SHP77 (cell line): ENCODE measurements at places on chromosomes 4 and X.

DNA sequence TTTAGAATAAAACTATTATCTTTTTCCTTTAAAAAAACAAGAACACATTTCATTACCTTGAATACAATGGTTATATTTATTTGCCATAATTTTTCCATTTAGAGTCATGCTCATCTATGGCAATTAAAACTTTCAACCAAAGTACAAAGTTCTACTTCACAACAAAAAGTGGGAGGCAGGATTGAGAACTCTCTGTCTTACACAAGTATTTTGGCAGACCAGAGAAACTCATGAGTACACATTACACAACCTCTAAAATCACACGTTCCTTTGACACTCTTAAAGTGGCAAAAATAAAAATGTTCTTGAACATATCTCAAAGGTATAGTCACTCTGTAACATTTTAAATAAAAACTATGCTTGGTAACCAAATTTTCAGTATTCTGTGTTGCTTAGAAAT lies 213.4 kb downstream of the IL15 start:
- DNase-seq: no peak

DNA sequence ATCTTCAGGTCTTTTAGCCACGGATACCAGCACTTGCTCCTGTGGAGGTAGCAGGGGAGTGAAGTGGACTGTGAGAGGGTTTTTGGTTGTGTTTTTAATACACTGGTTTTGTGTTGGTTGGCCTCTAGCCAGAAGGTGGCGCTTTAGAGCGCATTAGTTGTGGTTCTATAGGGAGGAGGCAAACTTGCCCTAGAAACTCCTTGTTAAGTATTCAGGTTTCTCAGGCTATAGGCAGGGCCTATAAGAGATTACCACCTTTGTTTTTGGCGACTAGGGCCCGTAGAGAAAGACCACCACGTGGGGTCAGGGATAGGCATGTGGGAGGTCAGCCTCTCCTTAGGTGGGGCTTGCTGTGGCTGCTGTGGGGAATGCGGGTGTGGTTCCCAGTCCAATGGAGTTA lies 221.6 kb upstream of the SPANXN4 start:
- DNase-seq: no peak

- no peak for DNase-seq
These were observed 245.4 kb downstream of the FBXW7 start for GRCh38 chr4:152290366-152290921.

- DNase-seq: no peak
These were observed 102.9 kb downstream of the TEX13A start for GRCh38 chrX:105117621-105118020.

GRCh38 chr4:24174602-24175001 lies 284.8 kb upstream of the PPARGC1A start:
- no peak for DNase-seq

DNA sequence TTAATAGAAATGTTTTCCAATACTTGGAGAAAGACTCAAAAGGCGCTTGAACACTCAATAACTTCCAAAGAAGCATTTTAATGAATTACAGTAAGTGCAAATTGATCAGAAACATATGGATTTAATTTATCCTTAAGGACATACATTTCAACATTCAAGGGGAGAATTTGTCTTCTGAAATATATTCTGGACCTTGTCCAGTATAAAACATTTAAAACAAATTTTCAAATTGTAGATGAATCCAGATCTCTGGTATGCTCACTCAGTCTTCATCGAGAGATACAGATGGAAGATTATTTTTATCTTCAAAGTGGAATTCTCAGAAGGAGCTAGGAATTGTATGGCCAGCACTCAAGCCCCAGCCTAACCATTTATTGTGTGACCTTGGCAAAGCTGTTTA lies 310.4 kb downstream of the ZNF674 start:
- DNase-seq: no peak

DNA sequence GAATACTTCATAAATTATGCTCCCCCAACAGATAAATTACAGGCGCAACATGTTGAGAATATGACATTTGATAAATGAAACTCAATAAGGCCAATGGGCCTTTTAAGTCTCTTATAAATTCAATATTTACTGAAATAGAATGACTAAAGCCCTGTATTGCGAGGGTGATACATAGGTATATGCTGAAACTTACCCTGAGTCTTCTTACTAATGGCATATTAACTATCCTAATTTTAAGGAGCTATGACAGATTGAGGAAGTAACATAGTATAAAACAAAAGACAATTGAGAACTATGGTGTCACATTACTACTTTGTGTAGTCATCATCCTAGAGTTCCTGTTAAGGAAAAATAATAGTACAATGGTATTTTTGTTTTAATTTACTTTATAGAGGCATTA lies 440.7 kb downstream of the IL15 start:
- no peak for DNase-seq

DNA sequence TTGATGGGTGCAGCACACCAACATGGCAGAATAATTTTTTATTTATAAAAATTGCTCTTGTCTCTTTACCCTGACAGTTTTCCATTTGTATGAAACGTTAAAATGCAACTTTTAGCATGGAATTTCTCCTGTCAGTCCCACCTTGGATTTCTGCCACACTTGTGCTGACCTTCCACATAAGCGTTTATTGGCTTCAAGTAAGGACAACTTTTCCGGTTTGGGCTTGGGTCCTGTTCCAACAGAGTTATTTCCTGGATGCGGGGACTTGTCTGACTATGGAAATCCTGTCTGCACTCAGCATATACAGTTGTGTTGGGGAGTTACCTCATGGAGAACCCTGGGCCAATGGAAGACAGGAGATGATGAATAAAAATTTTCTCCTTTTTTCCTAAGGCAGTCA lies 294.7 kb downstream of the NAF1 start:
- DNase-seq: no peak

DNA sequence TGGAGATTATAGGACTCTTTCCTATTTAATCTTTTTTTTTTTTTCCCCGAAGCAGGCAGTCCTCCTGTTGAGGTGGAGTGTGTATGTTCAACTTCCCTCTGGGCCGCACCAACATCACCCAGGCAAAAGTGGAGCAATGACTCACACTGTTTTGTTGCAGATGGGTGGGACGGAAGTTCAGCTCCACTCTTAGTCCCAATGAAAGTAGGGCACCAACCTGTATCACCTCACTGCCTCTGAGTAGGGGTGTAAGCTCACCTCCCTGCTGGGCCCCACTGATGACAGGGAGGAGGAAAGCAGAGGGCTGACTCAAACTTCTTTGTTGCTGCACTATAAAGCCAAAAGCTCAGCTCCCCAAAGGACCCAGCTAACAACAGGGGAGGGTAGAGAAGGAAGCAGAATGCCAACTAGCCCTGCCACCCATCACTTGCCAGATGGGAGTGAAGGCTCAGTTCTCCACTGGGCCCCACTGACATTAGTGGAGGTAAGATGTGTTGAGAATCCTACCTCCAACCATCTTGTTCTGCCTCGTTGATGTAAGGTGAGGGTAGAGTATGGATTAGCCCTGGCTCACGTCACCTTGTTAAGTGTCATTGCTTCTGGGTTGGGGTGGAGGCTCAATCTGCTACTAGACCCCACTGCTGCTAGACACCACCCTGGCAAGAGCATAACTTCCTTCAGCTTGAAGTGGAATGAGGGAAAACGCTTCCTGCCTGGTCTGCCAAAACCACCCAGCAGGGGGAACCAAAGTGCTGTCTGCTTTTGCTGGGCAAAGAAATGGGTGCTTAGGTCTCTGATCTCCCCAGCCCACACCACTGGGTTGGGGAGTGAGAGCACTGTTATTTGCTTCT lies 14.1 kb downstream of the RPS6KA3 start:
- DNase-seq: no peak

DNA sequence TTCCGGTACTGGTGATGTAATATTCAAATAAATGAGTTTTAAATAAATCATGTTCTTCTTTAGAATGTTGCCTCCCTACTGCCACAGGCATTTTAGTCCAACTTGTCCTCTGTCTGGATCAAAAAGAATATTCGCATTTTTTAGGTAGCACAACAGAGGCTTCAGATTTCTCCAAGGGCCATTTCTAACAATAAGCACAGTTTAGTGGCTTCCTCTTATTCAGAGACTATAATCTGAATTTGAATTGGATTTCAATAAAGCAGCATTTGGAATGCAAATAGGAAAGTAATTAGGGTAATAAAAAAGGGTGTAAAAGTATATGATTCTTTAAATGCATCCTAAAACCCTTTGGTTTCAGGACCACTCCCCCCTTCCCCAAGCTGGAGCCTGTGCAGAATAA lies 167.9 kb upstream of the GLRA2 start:
- no peak for DNase-seq

- peak; percentile 23 for DNase-seq
These were observed 116.0 kb upstream of the RPS6KA3 start for GRCh38 chrX:20382518-20383297.

DNA sequence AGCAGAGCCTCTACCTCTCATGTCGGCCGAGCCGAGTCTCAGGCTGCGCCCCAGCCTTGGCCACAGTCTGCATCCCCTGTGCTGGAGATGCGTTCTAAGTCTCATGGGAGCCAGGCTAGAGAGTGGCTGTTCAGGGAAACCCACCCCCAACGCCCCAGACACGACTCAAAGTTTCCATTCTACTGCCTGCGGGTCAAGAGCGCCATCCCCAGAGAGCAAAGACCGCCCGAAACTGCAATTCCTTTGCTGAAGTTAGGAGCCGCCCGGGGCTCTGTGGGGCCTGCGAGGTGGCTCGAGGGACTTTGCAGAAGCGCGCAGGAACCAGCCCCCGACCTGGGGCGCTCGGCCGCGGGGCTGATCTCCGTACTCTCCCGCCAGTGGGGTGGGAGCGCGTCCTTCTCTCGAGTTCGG lies 10.0 kb upstream of the ELF4 start:
- DNase-seq: no peak

DNA sequence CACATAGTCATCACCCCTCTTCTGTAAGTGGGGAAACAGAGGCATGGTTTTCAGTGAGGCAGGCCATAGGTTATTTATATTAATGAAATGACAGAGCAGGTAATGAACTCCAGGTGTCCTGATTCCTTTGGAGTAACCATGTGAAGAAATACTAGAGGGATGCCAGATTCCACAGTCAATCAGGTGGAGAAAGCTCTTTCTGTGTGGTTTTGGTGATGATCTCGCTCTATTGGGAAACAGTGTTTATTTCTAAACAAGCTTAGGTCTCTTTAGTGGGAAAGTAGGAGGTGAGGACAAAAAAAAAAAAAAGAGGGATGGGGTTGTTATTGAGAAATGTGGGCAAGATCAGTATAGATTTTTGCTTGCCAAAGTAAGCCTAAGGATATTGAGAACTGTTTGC lies 12.2 kb downstream of the DOCK11 start:
- no peak for DNase-seq

DNA sequence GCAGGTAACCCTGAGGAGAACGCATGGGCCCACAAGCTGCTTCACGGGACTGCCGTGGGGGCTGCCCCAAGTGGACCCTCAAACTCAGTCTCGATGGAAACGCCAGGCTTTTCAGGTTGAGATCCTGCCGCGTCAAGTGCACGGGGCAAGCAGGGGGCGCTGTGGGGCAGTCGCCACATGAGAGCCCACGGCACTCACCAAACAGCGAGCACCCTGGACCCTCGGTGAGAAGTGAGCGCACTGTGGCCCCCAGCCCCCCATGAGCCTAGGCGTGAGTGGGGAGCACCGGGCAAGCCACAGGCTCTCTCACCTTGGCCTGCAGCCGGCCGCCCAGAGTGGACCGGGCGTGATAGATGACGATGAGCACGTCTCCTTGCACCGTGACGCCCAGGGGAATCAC lies 50.9 kb upstream of the CPLX1 start:
- DNase-seq: no peak

- no peak for DNase-seq
These were observed 29.7 kb upstream of the HPSE start for GRCh38 chr4:83364312-83364711.

- no peak for DNase-seq
These were observed 287.4 kb downstream of the SMARCA1 start for GRCh38 chrX:129235903-129236302.

- no peak for DNase-seq
These were observed 29.5 kb upstream of the MSL3 start for GRCh38 chrX:11728556-11728955.

DNA sequence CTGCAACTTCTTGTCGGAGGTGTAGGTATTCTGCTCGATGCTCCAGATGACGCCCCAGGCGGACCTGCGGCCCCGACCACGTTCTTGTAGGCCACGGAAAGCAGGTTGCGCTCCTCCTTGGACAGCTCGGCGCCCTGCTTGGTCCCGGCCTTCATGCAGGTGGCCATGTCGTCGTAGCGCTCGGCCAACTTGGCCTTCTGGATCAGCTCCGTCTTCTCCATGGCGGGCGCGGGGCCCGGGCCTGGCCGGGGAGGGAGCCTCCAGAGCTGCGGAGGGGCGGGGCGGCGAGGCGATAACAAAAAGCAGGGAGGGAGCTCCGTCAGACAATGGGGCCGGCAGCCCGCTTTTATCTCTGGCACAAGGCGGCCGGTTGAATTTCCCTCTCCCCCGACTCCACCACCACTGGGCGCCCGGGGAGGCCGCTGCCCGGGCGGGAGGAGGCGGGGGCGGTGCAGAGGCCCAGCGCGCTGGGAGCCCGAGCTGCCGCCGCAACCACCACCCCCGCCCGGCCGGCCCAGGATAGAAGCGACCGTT lies 28.3 kb upstream of the DRP2 start:
- no peak for DNase-seq

GRCh38 chr4:42914937-42915336 lies 22.4 kb downstream of the GRXCR1 start:
- no peak for DNase-seq

DNA sequence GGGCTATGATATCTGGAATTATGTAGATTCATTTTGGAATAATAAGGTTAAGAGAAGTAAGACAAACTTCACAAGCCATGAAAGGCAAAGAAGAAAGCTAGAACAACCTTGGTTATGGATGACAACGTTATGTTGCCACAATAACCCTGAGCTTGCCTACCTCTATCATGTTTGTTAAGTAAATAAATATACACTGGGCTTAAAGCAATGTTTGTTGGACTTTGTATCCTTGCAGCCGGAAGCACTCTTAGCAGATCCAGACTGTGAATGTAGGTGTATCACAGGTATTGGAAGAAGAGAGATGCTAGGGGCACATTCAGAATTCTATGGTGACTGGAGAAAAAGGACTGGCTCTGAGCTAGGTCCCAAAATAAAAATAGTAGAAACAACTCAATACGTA lies 214.4 kb downstream of the HS3ST1 start:
- no peak for DNase-seq

- DNase-seq: no peak
These were observed 89.7 kb downstream of the TMEM131L start for GRCh38 chr4:153555730-153556434.
